Neural progenitor cell (in vitro differentiated cells): ENCODE measurements at places on chromosomes 7 and 10.

- H3K4me1 ChIP-seq: no peaks in the 10 kb centered on the region
- H3K27ac ChIP-seq: no peak overlapping the region
- no peak overlapping the region for H3K4me3 ChIP-seq
- no peaks in the 10 kb centered on the region for H3K36me3 ChIP-seq
- no peaks in the 10 kb centered on the region for H3K27me3 ChIP-seq
Observed at GRCh38 chr10:62618576-62619412, 185.7 kb upstream of the ADO start.

DNA sequence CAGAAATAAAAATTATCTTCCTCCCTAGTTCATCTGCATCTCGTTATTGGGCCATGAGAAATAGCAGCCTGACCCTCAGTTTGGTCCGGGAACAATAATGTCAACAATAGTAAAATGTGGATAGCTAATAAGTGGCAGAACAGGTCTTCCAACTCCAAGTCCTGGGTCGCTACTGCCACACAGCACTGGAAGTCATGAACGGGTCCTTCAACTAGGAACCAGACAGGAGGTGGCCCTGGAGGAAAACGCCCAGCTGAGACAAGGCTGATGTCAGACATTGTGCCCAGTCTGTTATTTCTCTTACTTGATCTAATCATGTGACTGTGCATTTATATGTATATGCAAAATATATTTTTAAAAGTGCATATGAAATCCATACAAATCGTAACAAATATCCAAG is 51.8 kb downstream of the PYROXD2 start:
- no peaks in the 10 kb centered on the region for H3K27me3 ChIP-seq
- no peaks in the 10 kb centered on the region for H3K36me3 ChIP-seq
- no peak overlapping the region for H3K27ac ChIP-seq
- DNase-seq: no peak
- no peak overlapping the region for H3K4me3 ChIP-seq

DNA sequence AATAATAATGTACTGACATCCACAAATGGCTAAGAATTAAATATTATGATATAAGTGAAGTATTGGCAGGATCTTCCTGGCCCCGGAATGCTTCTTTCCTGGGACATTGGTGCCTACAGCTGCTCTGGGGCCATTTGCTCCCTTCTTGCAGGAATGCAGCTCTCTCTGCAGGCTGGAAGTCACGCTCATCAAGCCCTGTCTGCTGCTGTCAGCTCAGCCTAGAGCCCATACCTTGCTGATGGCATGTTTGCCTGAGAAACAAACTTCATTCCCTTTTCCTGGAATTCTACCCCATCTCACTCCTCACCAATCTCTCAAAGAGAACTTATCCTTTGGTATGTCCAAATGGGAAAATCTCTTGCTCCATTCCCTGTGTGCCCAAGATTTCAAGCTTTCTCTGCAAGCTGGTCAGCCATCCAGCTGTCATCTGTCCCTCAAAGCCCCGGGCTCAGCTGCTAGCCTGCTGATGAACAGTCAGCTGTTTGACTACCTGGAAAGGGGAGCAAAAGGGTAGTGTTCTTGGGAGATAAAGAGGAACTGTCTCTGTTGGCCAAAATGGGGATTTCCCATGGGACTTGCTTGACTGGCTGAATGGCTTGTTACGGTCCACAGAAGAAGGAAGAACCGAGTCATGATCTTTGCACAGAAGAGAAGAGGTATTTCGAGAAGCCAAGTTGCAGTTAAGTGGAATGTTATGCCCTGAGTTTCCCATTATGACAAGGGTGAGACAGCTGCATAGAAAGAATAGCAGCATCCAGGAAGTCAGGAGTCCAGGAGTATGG is 12.0 kb upstream of the RASSF4 start:
- no peak for DNase-seq
- no peaks in the 10 kb centered on the region for H3K27me3 ChIP-seq
- no peak overlapping the region for H3K27ac ChIP-seq
- H3K36me3 ChIP-seq: no peaks in the 10 kb centered on the region
- H3K4me1 ChIP-seq: no peaks in the 10 kb centered on the region
- no peak overlapping the region for H3K4me3 ChIP-seq

DNA sequence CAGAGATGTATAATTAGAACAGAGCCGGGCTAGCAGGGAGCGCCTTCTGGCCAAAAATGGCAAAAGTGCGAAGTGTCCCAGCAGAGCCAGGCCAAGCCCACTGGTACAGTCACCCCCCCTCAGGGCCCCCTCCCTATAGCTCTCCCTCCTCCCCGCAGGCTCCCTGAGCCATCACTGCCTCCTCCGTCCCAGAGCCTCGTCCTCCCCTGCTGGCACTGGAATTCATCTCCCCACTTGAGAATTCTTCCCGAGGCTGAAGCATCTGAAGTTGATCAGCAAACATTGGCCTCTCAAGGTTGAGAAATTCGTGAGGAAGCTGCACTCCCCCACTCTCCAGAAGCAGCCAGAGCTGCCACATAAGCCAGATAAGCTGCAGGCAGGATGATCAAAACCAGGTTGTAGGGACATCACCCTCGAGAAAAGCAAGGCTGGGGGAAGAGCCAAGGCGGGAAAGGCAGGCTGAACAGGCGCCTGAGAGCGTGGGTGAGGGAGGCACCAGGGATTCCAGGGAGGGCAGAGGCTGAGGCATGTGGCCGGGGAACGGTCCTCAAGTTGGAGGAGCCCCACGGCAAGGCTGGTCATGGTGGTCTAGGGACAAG is 23.4 kb downstream of the CAMK2G start:
- H3K4me1 ChIP-seq: no peaks in the 10 kb centered on the region
- no peak overlapping the region for H3K27ac ChIP-seq
- DNase-seq: no peak
- H3K4me3 ChIP-seq: no peak overlapping the region
- no peaks in the 10 kb centered on the region for H3K36me3 ChIP-seq

DNA sequence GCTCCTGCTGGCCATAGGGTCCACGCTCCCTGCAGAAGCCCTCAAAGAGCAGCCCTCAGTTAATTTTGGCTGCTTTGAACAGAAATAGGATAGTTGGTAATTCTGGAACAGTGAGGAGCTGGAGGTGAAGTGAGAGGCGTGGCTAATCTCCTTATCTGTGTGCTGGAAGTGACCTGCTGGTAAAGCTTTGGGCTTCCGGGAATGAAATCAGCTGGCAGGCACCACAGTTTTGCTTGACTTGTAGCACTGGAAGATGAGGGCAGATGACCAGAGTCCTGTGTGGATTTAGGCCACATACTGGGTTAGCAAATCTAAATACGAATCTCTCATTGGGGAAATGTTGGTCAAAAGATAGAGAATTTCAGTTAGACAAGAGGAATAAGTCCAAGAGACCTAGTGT is 10.2 kb downstream of the ATP6V0E2 start:
- peaks cover 21% of the 10 kb centered on the region for H3K4me1 ChIP-seq
- no peaks in the 10 kb centered on the region for H3K36me3 ChIP-seq
- peaks cover 8% of the 10 kb centered on the region for H3K27me3 ChIP-seq

DNA sequence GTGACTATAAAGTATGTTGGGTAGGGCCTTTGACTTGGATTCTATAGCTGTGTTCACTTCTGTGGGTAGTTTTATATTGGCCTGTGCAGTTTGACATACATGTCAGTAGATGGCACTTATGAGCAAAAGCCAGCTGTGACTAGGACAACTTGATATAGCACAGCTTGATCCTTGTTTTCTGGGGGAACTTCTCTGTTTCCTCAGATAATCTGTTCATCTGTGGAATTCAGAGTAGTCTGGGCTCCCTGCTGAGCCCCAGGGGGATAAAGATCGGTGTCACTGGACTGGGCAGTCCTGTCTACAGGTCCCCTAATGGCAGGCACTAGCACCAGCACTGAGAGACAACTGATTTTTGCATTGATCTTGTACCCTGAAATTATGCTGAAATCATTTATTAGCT is 25.4 kb downstream of the CYP2C9 start:
- H3K4me3 ChIP-seq: no peak overlapping the region
- no peaks in the 10 kb centered on the region for H3K36me3 ChIP-seq
- no peaks in the 10 kb centered on the region for H3K27me3 ChIP-seq
- H3K4me1 ChIP-seq: peaks cover 6% of the 10 kb centered on the region
- no peak overlapping the region for H3K27ac ChIP-seq
- DNase-seq: peak; percentile 90

- peak overlapping the region; percentile 91 for H3K27ac ChIP-seq
- H3K4me1 ChIP-seq: peaks cover 45% of the 10 kb centered on the region
- no peaks in the 10 kb centered on the region for H3K36me3 ChIP-seq
- H3K4me3 ChIP-seq: peak overlapping the region; percentile 44
- DNase-seq: peak; percentile 78
- no peaks in the 10 kb centered on the region for H3K27me3 ChIP-seq
Observed at GRCh38 chr7:90951986-90952954, 312.0 kb upstream of the FZD1 start.

GRCh38 chr7:152583006-152583405 is 92.9 kb downstream of the XRCC2 start:
- H3K4me3 ChIP-seq: no peak overlapping the region
- no peak overlapping the region for H3K27ac ChIP-seq
- H3K27me3 ChIP-seq: no peaks in the 10 kb centered on the region
- no peak for DNase-seq
- H3K4me1 ChIP-seq: no peaks in the 10 kb centered on the region
- no peaks in the 10 kb centered on the region for H3K36me3 ChIP-seq

DNA sequence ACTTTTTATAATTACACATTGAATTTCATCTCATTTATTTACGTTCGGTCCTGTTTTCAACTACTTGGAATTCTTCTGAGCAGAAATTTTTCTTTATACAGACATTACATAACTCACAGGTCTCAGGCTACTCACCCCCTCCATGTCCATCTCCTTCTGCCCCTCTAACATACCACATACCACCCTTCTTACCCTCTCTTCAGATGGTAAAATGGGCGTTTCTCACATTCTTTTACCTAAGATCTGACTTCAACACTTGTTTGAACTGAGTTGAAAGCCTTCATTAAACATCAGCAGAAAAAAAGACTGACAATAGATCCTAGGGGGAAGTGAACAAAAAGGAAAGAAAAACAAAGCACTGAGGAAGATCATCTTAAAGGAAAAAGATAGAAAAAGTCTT is 309.7 kb downstream of the CTNNA3 start:
- H3K4me3 ChIP-seq: peak overlapping the region; percentile 86
- H3K27me3 ChIP-seq: no peaks in the 10 kb centered on the region
- peak; percentile 41 for DNase-seq
- peaks cover 26% of the 10 kb centered on the region for H3K4me1 ChIP-seq
- no peak overlapping the region for H3K27ac ChIP-seq
- no peaks in the 10 kb centered on the region for H3K36me3 ChIP-seq

DNA sequence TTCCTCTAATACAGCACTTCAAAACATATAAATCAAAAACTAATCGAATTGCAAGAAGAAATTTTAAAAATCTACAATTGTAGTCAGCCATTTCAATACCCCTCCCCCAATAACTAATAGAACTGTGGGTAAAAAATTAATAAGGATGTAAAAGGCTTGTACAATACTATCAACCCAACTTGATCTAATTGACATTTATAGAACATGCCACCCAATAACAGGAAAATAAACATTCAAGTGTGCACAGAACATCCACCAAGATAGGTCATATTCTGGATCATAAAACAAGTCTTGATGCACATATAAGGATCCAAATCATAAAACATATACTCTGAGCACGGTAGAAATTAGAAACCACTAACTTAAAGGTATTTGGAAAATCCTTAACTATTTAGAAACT is 4.0 kb upstream of the GPAM start:
- peaks cover 9% of the 10 kb centered on the region for H3K4me1 ChIP-seq
- no peak for DNase-seq
